MCF 10A (cell line): ENCODE measurements at places on chromosomes 1 and 21.

GRCh38 chr1:25813071-25813733 lies 6.6 kb upstream of the MTFR1L start:
- no peak for DNase-seq

GRCh38 chr1:50930193-50930592 lies 29.9 kb downstream of the FAF1 start:
- no peak for DNase-seq

DNA sequence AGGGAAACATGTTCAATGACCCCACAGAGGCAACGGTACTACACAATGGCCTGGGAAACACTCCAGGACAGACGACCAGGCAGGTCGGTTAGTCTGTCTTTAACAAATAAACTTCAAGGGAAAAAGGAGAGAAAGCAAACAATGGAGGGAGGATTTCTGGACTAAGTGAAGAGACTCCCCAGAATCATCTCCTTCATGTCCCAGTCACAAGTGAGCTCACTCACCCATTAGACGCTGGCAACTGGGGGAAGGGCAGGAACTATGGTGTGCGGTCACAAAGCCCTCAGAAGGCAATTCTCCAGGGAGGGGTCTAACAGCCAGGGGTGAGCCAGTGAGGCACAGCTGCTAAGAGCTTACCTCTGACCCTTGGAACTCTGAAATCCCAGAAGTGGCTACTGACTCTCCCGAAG lies 55.7 kb upstream of the NADK start:
- DNase-seq = no peak

DNA sequence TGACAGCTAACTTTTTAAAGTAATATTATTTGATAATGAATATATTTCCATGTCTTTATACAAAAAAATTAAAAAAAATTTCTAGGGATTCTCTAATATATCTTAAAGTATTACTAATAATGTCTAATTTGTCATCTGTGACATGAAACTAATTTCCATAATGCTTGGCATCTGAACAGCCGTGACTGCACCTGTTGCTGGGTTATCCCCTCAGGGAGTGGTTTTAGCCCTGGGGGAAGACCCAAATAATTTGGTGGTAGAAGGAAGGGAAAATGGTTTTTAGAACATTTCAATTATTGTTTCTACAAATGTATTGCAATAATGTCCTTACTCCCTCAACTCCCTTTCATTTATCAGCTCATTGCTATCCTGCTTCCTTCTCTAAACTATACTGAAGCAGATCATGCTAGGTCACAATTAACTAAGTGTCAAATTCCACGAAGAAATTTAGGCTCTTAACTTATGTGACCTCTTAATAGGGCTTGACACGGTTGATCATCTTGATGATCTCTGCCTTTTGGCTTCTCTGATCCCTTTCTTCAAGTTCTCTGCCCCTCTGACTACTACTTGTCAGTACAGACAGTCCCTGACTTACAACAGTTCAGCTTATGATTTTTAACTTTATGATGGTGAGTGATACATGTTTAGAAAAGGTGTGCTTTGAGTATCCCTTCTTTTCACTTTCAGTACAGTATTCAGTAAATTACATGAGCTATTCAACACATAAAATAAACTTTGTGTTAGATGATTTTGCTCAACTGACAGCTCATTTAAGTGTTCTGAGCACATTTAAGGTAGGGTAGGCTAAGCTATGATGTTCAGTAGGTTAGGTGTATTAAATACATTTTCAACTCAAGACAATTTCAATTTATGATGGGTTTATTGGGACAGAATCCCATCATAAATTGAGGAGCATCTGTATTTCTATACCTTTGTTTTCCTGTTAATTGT lies 26.4 kb upstream of the DPH5 start:
- no peak for DNase-seq

DNA sequence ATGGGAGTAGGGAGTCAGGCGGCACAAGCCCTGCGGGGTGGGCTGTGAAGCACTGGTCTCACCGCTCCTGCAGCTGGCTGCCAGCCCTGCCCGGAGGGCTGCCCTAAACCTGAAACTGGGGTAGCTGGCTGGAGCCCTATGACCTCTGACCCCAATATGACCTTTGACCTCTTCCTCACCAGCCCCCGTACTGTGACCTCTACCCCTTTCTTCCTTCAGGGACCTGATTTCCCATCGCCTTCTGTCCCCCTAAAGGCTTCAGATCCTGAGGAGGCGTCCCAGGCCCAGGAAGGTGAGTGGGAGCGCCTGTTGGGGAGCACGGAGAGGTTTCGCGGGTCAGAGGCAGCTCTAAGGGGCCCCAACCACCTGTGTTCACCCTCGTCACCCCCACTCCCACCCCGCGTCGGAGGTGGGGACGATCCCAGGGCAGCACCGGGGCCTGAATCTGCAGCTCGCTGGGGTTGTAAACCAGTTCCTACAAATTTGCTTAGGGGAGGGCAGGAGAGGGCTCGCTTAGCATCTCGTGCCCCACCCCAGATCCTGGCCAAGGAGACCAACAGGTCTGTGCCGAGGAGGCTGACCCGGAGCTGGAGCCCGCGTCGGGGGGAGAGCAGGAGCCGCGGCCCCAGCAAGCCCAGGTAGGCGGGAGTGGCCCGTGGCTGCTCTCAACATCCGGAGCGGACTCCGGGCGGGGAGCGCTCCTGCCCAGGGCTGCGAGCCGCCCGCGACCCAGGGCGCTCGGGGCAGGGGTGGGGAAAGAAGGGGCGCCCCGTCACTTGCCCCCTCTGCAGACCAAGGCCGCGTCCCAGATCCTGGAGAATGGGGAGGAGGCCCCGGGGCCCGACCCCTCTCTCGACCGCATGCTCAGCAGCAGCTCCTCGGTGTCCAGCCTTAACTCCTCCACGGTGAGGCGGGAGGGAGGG lies 7.3 kb downstream of the SYTL1 start:
- DNase-seq = peak; percentile 69
